ENCODE measurements at places on chromosomes 4 and X. TPM values are rescaled to one million over a fixed set of nuclear protein-coding genes. Genes with fewer than 3 reads are reported as not detected.

Gene CT45A3
- not detected for polyA plus RNA-seq

Gene SUPT20HL2
- polyA plus RNA-seq = 0.28 TPM

Gene SSX7
- polyA plus RNA-seq = not detected

Gene AFM
- polyA plus RNA-seq = not detected

Gene GC
- polyA plus RNA-seq = not detected

Gene F9
- polyA plus RNA-seq = not detected

Gene CENPE
- 4.3 TPM for polyA plus RNA-seq

Gene GAGE1
- polyA plus RNA-seq = not detected

Gene PF4V1
- not detected for polyA plus RNA-seq

Gene RNF212
- 1.7 TPM for polyA plus RNA-seq

Gene MGARP
- 0.28 TPM for polyA plus RNA-seq

Gene TMEM154
- polyA plus RNA-seq = 0.68 TPM

Gene KCND1
- polyA plus RNA-seq = 1.2 TPM

Gene OTC
- polyA plus RNA-seq = not detected

Gene KLHL13
- 56.6 TPM for polyA plus RNA-seq

Gene ANAPC4
- polyA plus RNA-seq = 30.3 TPM

Gene MAGEA1
- not detected for polyA plus RNA-seq

Gene PLAC8
- polyA plus RNA-seq = 1.6 TPM

Gene GYPE
- 1.4 TPM for polyA plus RNA-seq

Gene ARL13A
- polyA plus RNA-seq = not detected

Gene CAPN6
- 557 TPM for polyA plus RNA-seq

Gene GLRA2
- 0.11 TPM for polyA plus RNA-seq
